ENCODE measurements at places on chromosomes 16 and 17.

DNA sequence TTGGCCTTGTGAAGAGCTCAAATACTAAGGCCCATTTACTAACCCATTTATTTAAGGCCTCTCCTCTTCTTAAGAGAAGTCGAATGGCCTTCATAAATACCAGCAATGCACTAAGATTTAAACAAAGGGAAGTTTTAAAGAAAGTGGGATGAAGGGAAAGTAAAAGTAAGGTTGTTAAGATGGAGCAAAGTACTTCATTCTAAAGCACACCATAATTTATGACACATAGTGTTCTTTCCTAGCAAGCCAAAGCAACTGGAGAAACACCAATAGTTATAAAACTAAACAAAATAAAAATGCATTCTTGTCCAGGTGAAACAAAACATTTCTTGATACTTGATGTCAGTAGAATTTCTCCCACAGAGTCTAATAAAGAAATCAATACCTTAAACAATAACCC lies 27.9 kb downstream of the CDH11 start:
- DNase-seq: no peak

GRCh38 chr16:84555418-84556196 lies 51.1 kb upstream of the MEAK7 start:
- no peak for DNase-seq

DNA sequence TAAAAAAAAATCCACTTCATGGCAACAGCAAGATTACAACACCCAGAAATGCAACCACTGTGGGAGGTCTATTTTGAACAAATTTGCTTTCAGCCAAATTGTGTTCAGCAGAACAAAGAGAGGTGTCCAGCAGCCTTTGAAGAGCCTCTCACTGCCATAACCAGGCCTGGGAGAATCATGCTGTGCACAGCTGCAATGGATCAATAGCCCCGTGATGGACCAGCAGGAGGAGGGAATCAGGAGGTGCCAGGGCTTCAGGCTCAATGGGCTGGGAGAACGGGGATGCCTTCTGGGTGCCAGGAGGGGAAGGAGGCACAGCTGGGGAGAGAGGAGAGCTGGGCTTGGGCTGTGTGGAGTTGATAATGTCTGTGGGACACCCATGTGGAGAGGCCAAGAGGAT lies 366.2 kb upstream of the EEF2KMT start:
- DNase-seq: no peak

GRCh38 chr17:2043785-2044184 lies 2.0 kb downstream of the OVCA2 start:
- no peak for DNase-seq

DNA sequence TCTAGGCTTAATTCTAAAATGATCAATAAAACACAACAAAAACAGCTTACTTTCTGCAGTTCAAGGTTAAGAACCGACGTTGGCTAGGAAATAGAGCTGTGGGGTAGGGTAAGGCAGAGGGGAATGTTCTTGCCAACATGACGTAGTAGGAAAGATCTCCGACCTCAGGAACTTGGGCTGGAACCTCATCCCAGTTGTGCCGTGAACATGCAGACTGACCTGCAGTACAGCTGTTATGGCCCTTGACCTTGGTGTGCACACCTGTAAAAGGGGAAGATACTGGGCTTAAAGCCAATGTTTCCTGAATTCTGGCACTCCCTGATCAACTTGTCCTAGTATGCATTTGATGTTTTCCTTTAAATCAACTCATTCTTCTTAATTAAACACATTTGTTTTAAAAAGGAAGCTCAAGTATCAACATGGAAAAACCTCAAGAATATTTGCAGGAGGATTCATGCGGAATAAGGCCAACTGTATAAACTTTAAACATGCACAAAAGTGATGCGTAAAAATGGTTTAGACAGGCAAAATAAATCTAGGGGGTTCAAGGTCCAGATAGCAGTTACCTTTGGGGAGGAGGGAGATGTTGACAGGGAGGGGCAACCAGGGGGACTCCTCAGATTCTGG lies 14.2 kb upstream of the SLC6A2 start:
- peak; percentile 3 for DNase-seq

- DNase-seq: no peak
Measured at GRCh38 chr16:12862327-12862726, 39.1 kb upstream of the SHISA9 start.

DNA sequence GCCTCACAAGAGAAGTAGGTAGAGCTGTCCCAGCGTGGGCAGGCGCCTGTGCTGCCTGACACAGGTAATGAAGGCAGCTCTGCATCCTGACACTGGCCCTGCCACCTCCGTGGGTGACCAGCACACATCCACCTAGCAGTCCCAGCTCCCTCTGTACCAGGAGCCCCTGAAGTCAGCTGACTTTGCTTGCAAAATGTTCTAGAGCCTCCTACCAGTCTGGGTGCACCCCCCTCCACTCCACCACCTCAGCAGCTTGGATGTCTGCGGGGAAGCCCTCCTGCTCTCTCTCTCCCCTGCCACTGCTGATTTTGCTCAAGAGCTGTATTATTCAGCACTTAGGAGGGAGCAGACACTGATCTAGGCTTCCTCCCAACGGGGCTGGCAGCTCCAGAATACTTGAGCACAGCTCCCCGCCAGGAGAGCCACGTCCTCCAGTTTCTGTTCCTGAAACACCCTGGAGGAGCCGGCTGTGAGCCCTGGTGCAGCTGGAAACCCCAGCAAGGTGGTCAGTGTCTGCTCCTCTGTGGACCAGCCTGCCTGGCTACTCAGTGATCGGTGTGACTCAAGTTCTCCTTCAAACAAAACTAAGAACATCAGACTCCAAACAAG lies 1.0 kb downstream of the RNF166 start:
- DNase-seq: no peak

DNA sequence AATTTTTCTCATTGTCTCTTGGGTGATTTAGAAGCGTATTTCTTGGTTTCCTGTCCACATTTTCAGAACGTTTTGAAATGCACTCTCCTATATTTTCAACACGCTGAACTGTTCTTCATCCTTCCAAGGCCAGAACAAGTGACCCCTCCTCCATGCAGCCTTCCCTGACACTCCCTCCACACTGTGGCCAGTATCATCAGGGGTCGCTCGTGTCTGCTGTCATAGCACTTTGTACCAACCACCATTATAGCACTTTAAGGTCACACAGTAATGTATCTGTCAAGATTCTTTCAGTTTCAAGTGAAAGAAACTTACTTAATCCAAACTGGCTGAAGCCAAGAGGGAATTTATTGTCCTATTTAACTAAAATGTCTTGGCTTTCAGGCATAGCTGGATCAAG lies 17.5 kb upstream of the IL21R start:
- no peak for DNase-seq

- DNase-seq: no peak
Measured at GRCh38 chr17:304461-304860, 48.1 kb downstream of the RPH3AL start.

GRCh38 chr16:89123001-89123830 lies 29.6 kb downstream of the ACSF3 start:
- no peak for DNase-seq

DNA sequence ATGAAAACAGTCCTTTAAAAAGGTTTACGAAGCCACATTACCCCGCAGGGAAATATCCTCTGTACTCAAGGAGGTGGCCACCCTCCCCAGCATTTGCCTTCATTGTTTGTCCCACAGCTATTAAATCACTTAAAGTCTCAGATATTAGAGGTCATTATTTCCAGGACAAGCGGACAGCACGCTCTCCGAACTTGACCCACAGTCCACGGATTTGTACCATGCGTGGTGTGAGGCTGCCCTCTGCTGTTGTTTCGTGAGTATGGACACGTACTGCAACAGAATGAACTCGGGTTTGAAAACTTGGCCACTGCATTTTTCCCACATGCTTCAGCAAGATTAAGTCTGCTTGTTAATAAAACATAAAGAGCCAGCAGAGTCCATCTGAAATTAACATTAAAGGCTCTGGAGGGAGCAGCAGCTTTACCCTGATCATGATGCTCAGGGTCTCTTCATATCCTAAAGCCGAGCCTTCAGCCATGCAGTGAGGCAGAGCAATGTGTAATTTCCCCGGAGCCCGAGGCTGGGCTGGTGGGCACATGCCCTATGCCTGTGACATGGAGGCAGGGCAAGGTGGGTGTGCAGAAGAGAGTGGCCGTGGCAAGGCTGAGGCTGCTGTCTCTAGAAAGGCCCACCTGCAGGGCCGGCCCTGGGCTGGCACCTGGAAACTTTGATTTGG lies 19.7 kb downstream of the MEAK7 start:
- DNase-seq: peak; percentile 36

DNA sequence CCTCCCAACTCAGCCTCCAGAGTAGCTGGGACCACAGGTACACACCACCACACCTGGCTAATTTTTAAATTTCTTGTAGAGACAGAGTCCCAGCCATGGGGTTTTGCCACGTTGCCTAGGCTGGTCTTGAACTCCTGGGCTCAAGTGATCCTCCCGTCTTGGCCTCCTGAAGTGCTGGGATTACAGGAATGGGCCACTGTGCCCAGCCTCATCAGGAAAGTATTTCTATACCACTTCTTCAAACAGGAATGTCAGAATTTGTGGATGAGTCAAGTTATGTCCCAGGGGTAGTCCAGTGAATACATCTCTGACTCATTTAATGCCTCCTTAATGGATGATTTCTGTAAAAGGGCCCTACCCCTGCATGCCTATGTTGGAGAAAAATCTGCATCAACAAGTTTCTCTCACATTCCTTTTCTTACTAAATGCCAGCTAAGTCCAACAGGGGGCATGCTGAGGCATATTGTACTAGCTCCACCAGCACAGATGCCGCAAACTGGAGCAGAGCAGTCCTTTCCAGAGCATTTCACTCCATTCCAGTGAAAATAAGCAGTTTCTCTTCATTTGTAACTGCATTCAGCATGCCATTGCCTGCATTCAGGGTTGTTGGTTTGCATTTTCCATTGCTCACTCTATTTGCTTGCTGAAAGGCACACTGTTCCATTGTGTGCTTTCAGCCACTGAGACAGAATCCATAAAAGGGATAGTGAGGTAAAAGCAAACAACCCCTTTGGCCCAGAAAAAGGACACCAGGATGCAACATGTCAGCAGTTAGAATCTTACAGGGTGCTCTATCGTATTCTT lies 5.3 kb upstream of the CAVIN1 start:
- peak; percentile 90 for DNase-seq

- no peak for DNase-seq
Measured at GRCh38 chr17:49760932-49761558, 2.9 kb downstream of the FAM117A start.

GRCh38 chr16:67701420-67701819 lies 17.7 kb downstream of the GFOD2 start:
- no peak for DNase-seq

GRCh38 chr17:2063261-2064146 lies 8.6 kb downstream of the HIC1 start:
- no peak for DNase-seq

DNA sequence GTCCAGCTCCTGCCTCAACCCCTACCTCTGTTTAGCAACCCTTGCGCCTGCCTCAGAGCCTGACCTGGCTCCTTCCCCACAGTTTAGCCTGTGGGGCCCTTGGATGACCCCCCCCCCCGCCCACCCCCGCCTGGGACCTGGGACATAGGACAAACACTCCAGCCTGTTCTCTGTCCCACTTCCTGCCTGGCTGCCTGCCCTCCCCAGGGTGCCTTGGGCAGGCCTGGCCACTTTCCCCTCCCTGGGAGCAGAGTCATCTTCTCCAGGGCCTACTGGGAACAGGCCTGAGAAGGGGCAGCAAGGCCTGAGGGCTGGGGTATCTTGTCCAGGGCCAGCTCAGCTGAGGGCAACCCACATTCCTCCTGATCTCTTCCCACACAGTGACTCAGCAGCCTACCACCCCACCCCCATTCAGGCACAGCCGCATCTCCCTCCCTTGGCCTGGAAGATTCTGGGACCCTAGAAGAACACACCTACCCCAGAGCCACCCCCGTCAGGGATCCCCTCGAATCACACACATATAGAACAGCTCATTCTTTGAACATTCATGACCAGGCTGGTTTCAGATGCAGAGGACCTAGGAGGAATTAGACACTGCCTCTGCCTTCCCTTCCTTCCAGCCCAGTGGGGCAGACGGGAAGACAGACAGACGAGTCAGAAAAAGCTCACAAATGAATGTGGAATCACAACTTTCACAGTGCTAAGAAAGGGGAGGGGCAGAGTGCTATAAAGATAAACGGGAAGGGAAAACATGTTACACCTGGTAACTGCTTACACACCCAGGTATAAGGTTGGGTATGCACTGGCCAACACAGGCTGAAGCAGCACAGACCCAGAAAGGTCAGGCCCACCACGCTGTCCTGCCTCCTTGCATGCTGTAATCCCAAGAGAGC lies 6.0 kb downstream of the FHOD1 start:
- DNase-seq: peak; percentile 48

DNA sequence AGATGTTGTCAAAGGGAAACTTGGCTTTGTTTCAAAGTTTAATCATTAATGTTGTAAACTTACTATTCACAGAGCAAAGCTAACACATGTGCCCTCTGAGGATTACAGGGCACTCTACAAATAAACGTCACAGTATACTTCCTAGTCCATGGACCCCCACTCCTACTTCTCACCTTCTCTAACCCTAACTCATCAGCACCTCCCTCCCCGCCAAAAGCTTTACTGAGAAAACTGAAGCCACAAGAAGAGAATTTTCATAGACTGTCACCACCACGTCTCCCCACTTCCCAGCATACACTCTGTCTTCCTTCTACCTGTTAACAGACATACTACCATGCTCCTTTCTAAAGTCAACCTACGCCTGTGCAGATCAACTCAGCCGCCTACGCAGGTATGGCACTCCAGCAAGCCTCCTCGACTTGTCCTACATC lies 29.0 kb downstream of the HELZ start:
- no peak for DNase-seq

DNA sequence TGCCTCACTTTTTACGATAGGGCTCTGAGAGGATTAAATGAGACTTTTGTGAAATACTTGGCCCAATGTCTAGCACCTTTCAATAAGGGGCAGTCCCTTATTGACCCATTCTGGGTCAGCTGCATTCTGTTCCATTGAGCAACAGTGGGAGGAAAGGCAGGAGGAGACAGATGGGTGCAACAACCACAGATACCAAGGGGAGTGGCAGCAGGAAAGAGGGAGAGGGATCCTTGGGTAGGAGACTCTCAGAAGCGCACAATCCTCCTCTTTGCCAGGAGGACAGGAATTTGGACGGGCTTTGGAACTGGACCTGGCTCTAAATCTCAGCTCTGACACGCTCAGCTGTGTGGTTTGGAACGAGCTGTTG lies 3.5 kb downstream of the PIPOX start:
- DNase-seq: no peak

DNA sequence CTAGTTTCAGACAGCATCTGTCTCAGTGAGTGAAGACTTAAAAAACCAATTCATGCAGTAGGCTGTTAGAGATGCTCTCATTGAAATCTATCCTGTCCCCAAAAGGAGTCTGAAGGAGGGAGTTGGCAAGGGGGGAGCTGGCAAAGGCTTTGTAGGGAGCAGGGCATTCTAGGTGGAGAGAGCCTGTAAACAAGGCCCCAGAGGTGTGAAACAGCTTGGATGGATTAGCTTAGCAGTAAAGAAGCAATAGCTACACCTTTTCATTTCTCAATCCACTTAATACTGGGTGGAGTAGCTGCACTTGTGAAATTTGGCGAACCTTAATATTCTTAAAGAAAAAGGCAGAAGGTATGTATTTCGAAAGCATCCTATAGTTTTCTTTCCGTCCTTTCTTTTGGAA lies 61.8 kb downstream of the KSR1 start:
- no peak for DNase-seq

GRCh38 chr16:26598998-26599784 lies 467.5 kb upstream of the C16orf82 start:
- no peak for DNase-seq

Measured in non-pigmented ciliary epithelial cell (primary cell).